ENCODE measurements at places on chromosomes 6 and 20.
A peak's percentile ranks its signal among the peaks of the same experiment; 100 is the strongest.

DNA sequence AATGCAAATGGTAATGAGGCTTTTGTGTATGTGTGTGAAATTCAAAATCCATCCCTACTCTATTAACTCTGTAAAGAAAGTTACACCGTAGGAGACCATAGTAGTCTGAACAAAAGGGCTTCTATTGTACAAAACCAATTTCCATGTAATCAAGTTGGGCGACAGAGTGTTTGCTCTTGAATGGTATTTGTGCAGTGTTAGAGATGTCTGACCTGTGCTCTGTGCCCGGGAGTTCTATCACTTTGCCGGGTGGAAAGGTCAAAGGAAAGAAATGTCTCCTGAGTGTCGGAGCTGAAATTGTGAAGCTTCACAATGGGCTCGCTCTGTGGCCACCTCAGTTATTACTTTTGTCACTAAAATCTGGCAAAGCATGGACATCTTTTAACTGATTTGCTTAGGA is 312.0 kb downstream of the SAMD5 start:
- DNase-seq, result no peak

- no peak for DNase-seq
Measured at GRCh38 chr6:82176616-82177015, 70.9 kb downstream of the IBTK start.

- no peak for DNase-seq
Measured at GRCh38 chr6:146090474-146090873, 61.6 kb downstream of the GRM1 start.

DNA sequence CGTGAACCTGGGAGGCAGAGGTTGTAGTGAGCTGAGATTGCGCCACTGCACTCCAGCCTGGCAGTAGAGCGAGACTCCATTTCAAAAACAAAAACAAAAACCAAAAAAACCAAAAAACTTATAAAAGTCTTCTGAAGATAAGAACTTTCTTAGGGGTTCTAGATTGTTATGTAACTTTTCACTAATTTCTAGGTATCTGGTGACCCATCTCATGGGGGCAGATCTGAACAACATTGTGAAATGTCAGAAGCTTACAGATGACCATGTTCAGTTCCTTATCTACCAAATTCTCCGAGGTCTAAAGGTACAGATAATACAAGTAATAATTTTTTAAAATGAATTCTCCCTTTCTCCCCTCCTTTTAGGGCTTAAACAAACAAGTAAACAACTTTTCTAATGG is 45.1 kb downstream of the MAPK14 start:
- no peak for DNase-seq

GRCh38 chr6:39330476-39330875 is 8.0 kb upstream of the KCNK16 start:
- no peak for DNase-seq

DNA sequence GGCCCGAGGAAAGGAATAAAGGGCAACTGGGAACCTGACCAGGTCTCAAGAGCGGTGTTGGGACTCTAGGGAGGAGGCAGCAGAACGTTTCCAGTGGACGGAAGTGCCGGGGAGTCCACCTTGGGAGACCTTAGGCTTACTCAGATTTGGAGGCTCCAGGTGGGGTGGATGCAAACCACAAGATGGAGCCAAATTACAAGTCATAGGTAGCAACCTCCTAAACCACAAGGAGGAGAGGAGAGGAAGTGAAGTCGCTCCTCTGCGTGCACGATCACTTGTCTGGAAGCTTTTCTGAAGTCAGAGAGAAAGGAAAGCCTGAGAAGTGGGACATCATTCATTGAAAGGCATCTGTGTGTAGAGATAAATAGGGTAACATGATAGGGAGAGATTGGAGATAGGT is 9.3 kb downstream of the HLA-DOA start:
- DNase-seq, result peak; percentile 37

DNA sequence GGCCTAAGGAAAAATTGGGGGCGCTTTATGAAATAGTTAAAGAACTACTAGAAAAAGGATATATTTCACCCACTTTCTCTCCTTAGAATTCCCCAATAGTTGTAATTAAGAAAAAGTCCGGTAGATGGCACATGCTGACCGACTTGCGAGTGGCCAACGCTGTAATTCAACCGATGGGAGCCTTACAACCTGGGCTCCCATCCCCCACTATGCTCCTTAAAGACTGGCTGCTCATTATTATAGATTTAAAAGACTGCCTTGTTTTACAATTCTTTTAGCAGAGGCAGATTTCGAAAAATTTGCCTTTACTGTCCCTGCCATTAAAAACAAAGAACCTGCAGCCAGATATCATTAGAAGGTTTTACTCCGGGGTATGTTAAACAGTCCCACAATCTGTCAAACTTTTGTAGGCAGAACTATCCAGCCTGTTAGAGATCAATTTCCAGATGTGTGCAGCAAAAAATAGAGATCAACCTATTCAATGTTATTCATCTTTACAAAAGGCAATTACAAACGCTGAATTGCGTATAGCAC is 58.5 kb upstream of the PRSS16 start:
- peak; percentile 82 for DNase-seq

- DNase-seq, result no peak
Measured at GRCh38 chr20:32646486-32646885, 27.3 kb downstream of the C20orf203 start.

DNA sequence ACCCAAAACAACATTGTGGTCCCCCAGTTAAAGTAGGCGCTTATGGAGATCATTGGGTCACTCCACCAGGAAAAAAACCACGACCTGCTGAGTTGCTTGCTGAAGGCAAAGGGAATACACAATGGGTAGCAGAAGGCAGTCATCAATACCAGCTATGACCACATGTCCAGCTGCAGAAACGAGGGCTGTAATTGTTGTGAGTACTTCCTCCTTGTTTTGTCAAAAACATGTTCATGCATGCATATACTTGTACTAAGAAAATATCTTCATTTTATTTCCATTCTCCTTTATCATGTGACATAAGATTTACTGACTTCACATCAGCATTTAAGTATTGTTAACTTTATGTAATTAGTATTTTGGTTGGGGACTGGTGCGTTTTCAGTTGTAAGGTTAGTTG is 16.9 kb downstream of the SERINC1 start:
- DNase-seq, result no peak

DNA sequence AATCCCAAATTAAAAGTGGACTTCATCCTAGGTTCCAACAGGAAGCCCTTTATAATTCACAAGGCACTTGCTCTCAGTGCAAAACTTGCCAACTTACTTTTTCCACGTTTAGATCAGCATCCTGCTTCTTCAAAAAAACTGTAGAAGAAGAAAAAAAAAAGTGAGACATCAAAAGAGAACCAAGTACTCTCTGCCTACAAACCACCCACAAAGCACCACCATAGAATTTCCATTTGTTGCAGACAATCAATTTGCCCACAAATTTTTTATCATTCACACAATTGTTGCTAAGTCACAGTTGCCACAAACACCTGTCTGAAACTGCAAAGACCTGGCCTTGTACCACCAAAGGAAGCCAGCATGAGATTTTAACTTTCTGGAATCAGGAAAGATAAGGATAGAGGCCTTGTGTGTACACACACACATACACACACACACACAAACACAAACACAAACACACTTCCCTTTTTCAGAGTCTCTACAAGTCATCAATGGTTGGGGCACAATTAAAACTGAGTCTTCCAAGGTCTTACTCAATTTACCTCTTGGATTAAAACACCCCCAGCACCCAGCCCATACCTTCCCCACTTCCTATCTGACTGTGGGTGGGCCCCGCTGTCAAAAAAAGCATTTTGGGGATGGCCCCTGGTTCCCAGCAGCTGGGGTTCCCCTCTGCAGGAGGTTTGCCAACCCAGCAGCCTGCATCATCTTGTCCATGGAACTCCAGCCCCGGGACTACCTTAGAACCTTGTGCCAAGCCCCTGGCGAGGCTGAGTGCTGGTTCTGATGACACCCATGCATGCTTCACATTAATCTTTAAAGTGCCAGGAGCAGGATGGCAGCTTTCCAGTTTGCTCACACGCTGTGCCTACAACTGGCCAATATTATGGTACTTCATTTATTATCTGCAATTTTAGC is 26.5 kb downstream of the FYN start:
- peak; percentile 77 for DNase-seq

DNA sequence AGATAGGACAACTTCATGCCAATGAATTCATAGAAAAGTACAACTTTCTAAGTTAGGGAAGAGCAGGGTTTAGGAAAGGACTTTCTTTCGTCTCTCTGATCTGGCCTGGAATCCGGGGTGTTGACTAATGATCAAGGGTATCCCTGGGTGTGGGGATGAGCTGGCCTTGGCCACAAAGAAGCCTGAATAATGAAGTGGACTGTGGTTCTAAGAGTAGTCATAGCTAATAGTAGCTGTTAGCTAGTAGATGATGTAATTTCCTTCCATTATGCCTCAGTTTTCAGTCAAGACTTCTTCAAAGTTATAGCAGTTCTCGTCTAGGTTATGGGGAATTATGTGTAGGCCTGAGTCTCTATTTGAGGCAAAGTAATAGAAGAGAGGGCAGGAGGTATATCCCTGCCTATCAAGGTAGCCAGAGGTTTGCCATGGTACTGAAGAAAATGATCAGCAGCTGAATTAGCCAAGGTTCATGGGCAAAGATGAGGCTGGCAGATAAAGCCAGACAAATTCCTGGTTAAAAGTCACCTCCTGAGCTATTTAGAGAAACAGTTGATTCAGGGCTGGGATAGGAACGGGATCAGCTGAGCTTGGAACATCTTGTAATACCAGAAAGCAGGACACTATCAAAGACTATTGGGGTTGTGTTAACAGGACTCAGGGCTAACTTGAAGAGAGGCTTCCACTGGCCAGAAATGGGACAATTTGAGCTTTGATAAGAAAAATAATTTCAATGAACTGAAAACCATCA is 18.7 kb upstream of the TRPC4AP start:
- DNase-seq, result no peak

DNA sequence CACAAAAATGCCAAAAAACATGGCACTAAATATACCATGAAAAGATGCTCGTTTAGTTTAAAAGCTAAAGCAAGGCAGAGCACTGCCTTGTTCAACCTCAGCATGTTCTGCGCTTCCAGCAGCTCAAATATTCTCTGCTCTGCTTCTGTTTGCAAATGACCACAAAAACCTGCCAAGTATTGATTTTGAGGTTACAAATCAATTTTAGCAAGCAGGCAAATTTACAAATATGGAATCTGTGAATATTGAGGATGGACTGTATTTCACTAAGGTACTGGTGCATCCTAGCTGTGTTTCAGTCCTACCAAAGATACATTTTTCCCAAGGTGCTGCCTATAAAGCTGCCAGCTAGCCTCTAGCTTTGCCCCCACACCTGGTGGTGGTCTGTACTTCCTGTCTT is 449.9 kb downstream of the PREX1 start:
- DNase-seq, result no peak

DNA sequence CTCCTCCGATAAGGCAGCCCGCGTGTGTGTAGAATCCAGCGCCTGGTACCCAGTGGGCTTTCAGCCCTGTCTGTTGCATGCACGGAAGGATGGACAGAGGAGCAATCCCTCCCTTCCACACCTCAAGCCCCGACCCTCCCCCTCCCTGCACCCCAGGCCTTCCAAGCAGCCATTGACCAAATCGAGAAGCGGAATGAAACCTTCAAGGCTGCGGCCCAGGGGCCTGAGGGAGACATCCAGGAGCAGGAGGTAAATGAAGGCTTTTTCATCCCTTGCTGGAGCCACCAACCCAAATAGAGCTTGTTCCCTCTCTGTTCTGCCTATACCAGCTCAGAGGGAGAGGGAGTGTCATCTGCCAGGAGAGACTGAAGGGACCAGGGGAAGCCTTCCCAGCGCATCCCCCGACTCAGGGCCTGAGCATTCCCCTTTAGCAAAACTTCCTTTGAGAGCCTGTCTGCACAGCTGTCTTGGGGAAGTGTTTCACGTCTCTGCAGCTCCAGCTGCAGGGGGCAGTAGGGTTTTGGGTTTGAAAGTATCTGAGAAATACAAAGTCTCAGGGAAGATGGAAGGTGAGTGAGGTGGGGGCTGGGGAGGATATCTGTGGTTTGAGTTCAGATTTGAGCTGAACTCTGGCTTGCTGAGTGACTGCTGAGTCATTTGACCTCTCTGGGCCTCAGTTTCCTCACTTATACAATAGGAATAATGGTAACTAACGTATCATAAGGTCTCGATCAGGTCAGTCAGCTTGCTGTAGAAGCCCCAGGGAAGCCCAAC is 16.1 kb downstream of the FGD2 start:
- peak; percentile 85 for DNase-seq

- no peak for DNase-seq
Measured at GRCh38 chr6:111661541-111662061, 55.9 kb upstream of the TRAF3IP2 start.

- DNase-seq, result no peak
Measured at GRCh38 chr6:150083839-150084238, 14.9 kb upstream of the ULBP3 start.

DNA sequence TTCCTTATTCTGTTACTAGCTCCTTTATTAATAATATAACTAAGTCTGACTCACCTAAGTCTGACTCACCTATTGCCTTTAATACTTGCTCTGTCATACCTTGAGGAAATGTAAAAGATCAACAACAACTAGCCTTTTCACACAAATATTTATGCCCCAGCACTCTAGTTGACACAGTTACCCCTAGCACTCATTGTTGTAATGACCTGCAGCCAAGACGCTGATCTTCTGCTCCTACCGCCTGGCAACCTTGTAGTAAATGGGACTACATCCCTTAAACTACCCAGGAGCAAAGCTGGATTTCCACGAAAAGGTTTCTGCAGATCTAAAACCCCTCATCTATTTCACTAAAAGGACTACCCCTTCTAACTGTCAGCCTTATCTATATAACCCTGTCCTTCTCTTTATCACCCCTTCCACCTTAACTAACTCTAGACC is 90.0 kb downstream of the PLG start:
- DNase-seq, result no peak

GRCh38 chr20:3798373-3798768 is 2.3 kb downstream of the CDC25B start:
- DNase-seq, result no peak

- no peak for DNase-seq
Measured at GRCh38 chr6:122838060-122838780, 49.2 kb downstream of the SMPDL3A start.

DNA sequence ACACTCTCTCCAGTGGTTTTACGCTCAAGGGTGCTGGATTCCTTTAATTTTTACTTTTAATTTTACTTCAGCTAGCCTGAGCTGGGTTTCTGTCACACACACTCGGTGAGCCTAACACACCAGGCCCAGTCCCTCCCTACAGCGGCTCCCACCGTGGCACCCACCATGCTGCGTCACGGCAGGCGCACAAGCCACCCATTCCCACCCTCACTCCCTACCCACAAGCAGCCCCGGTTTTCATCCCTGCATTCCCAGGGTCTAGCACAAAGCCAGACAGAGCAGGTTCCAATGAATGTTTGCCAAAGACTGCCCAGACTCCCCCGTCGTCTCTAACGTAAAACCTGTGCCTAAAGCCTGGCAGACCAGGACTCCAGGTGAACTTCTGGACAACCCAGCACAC is 50.3 kb downstream of the MYH7B start:
- no peak for DNase-seq

GRCh38 chr6:162651505-162651904 is 76.1 kb downstream of the PRKN start:
- no peak for DNase-seq

GRCh38 chr20:46998477-46999240 is 104.0 kb downstream of the EYA2 start:
- no peak for DNase-seq

Data from CD4-positive, alpha-beta T cell treated with Interleukin-21 for 1 hour (primary cell).